Naive B cell (primary cell): ENCODE measurements at places on chromosomes 7 and 10. TPM values are rescaled to one million over a fixed set of nuclear protein-coding genes. Genes with fewer than 3 reads are reported as not detected.

DNA sequence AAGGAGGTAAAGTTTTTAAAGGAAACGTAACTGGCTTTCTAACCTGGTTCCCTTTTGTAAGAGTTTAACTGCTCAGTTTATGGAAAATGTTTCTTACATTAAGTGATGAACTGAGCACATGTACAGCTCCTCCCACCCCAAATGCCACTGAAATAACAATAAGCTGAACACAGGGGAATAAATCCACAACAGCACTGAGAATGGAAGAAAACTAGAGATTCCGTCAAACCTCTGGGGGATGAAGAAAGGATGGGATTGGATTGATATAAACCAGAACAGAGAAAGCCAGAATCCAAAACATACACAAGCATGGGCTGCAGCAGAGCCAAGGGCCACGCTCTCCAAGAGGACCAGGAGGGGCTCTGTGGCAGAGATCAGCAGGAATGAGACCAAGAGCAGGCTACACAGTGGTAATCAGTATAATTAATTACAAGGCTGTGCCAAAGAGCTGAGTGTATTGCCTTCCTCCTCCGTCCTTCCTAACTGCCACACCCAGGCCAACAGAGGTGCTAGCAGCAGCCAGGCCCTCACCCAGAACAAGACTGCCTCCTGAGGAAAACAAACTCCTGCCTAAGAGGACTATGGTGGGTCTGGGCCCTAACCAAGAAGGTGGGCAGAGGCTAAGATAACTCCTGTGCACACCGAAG lies 73.9 kb downstream of the KIAA1549 start:
- DNase-seq = no peak
- H3K27ac ChIP-seq = no peak overlapping the region
- no peaks in the 10 kb centered on the region for H3K4me1 ChIP-seq

GRCh38 chr10:126422567-126422966 lies 34.3 kb upstream of the ADAM12 start:
- peaks cover 38% of the 10 kb centered on the region for H3K27me3 ChIP-seq
- no peak overlapping the region for H3K4me3 ChIP-seq
- no peaks in the 10 kb centered on the region for H3K4me1 ChIP-seq
- DNase-seq = no peak
- H3K27ac ChIP-seq = no peak overlapping the region

- DNase-seq = no peak
- no peak within 1 kb of the TSS for H3K4me3 ChIP-seq
- peaks cover 53% of the 10 kb centered on the region for H3K27me3 ChIP-seq
- peaks cover 7% of the 10 kb centered on the region for H3K4me1 ChIP-seq
- H3K36me3 ChIP-seq = no peaks in the 10 kb centered on the region
- no peak within 1 kb of the TSS for H3K27ac ChIP-seq
Measured at GRCh38 chr10:126387931-126388911, at the start of gene ADAM12. TSS of gene ADAM12 (minus strand) at chr10:126388477. CDS start at chr10:126388145, 332 bp downstream.

Gene C10orf67
- not detected for polyA plus RNA-seq

Gene CYP3A5
- not detected for polyA plus RNA-seq
